ENCODE measurements at places on chromosomes 16 and 17.

GRCh38 chr16:12511708-12512107, 292.0 kb downstream of the CPPED1 start:
- DNase-seq: no peak

DNA sequence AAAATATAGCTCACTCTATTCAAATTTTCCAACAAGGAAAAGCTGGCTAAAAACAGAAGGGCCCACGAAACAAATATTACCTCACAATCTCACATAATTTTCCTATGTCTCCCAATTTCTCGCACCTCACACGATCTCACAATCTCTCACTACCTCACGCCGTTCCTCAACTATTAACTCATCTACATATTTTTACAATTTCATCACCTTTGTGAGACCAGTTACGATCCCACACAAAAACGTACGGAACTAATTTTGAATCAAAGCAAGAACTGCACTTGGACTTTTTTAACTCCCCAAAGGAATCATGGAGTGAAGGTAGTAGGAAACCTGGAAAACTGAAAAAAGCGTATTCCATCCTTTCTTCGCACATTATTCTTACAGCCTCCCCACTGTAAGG, 1.1 kb downstream of the CBX1 start:
- no peak for DNase-seq

- DNase-seq: no peak
These were observed 2.4 kb downstream of the PRSS22 start for GRCh38 chr16:2855536-2855935.

DNA sequence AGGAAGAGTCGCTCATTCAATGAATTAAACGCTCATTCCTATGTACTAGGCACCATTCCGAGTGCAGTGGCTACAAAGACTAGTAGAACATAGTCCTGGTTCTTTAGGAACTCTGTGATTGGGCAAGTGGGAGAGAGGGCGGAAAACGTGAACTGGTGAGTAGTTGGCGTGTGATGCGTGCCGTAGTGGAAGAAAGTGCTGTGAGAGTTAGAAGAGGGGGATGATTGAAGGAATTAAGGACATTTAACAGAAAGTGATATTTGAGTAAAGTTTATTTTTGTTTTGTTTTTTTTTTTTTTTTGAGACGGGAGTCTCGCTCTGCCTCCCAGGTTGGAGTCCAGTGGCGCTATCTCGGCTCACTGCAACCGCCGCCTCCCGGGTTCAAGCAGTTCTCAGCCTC, 7.9 kb upstream of the SLFN14 start:
- DNase-seq: no peak

DNA sequence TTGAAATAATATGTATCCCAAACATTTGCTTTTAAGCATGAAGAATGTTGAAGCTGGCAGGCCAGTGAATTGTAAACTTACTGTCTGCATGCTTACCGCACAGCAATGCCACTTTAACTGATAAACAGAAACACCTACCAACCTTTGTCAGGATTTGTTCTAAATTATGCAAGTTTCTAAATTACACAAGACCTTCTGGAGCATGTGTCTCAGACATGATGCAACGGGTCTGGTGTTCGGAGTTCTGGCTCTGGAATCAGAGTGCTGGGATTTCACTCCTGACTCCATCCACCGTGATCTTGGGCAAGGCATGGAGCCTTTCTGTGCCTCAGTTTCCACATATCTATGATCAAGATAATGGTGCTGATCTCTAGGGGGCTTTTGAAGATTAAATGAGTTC, 111.2 kb downstream of the CCT6B start:
- no peak for DNase-seq

- no peak for DNase-seq
These were observed 42.2 kb upstream of the INTS2 start for GRCh38 chr17:61970030-61970429.

- no peak for DNase-seq
These were observed 205.2 kb upstream of the CDH5 start for GRCh38 chr16:66161269-66161668.

GRCh38 chr17:72144101-72144500, 23.3 kb downstream of the SOX9 start:
- no peak for DNase-seq

DNA sequence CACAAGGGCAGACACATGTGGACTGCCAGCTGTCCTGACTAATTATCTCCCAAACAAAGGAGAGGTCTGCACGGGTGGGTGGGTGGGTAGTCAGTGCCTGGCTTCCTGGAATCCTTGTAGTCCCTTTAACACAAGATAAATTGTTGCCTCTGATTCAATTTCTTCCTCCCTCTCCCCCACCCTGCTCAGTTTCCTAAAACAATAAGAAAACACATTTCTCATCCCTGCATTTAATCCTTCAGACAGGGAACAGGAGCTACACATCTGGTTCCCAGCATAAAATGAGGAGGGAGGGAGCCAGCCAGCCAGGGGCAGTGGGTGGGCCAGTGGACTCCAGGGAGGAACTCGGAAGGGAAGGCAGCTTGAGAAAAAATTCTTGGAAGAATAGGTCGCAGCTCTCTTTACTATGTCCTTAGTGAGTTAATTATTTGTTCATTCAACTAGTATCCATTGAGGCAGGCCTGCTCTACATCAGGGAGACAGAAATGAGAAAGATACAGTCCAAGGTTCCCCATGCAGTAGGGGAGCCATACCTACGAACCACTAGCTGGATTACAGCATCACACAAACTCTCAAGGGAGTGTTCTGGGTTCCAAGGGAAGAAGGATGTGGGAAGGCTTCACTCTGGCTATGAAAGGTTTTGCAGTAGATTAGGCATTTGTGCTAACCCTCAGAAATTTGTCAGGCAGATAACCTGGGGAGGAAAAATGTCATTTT, 58.3 kb downstream of the CCT6B start:
- DNase-seq: no peak

DNA sequence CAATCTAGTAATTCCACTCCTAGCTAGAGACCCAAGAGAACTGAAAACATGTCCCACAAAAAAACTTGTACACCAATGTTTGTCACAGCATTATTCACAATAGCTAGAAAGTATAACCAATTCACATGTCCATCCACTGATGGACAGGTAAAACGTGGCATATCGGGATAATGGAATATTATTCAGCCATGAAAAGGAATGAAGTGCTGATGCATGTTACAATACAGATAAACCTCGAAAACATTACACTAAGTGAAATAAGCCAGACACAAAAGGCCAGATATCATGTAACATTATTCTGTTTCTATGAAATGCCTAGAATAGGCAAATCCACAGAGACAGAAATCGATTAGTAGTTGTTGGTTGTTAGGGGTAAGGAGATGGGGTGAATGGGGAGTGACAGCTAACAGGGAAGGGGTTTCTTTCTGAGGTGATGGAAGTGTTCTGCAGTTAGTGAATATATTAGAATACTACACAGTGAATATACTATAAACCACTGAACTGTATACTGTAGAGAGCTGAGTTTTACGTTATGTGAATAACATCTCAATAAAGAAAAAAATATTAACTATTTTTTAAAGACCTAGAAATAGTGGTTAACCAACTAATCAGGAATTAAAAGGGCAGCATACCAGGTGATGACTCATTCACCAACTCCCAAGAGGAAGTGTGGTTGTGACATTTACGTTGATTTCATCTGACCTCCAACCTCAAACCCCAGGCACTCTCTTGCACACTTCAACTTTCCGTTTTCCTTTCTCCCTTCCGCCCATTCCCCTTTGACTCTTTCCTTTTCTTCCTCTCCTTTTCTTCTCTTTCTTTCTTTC, 48.6 kb downstream of the GAS7 start:
- DNase-seq: no peak
